ENCODE measurements at places on chromosomes 11 and 22.

GRCh38 chr11:134275534-134276395 is at the start of gene GLB1L3:
GLB1L3 (plus strand) TSS chr11:134276379; CDS start chr11:134276741, 362 bp downstream.
- peak; percentile 82 for DNase-seq

DNA sequence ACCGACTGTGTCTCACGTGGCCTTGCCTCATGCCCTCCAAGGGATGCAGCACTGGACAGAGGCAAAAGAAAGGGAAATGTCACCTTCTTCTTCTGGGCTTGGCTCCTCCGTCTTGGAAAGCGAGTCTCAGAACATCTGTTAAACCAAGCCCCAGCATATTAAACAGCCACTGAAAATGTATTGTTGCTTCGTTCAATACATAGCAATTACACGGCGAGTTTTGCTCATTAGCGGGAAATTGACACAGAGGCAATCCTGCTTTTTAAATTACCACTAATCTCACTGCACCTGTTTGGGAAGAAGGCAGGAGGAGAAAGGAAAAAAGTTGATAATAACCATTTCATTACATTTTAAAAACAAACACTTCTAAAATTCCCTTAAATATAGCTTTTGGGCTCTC is 72.1 kb downstream of the SEZ6L start:
- DNase-seq: no peak

GRCh38 chr11:34466802-34467488 is 28.2 kb downstream of the CAT start:
- DNase-seq: peak; percentile 52

- DNase-seq: no peak
These were observed 303.5 kb upstream of the ANO3 start for GRCh38 chr11:26028393-26028911.

DNA sequence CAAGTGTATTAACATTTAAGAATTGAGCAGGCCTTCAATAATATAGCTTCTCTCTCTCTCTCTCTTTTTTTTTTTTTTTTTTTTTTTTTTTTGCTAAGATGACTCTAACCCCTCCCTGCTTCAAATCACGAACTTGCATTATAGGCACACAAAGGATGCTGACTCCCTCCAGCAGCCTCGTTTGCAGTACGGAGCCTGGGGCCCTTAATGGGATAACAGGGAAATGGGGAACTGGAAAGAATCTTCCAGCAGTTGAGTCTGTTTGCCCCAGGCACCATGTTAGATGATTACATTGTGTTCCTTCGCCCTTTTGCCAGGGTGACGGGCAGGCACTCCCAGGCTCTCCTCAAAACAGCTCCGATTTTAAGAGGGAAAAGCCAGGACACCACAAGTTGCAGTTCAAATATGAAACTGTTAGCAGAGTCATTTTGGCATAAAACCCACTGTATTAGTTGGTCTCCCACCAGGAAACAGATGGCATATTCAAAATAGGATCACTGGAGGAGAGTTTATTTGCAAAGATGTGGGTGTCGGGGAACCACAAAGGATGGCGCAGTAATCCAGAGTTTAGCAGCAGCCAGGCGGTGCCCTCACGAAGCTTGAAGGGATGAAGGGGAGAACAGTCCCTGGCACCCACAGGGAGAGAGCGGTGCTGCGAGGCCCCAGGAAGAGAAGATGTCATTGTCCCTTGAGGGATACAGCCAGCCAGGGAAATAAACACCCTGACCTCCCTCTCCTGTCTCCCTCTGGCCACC is 26.5 kb upstream of the TREH start:
- DNase-seq: peak; percentile 18

- DNase-seq: no peak
These were observed 8.6 kb downstream of the RPUSD4 start for GRCh38 chr11:126202646-126203359.

- DNase-seq: peak; percentile 23
These were observed 1.7 kb downstream of the RASGRP2 start for GRCh38 chr11:64742087-64742888.

DNA sequence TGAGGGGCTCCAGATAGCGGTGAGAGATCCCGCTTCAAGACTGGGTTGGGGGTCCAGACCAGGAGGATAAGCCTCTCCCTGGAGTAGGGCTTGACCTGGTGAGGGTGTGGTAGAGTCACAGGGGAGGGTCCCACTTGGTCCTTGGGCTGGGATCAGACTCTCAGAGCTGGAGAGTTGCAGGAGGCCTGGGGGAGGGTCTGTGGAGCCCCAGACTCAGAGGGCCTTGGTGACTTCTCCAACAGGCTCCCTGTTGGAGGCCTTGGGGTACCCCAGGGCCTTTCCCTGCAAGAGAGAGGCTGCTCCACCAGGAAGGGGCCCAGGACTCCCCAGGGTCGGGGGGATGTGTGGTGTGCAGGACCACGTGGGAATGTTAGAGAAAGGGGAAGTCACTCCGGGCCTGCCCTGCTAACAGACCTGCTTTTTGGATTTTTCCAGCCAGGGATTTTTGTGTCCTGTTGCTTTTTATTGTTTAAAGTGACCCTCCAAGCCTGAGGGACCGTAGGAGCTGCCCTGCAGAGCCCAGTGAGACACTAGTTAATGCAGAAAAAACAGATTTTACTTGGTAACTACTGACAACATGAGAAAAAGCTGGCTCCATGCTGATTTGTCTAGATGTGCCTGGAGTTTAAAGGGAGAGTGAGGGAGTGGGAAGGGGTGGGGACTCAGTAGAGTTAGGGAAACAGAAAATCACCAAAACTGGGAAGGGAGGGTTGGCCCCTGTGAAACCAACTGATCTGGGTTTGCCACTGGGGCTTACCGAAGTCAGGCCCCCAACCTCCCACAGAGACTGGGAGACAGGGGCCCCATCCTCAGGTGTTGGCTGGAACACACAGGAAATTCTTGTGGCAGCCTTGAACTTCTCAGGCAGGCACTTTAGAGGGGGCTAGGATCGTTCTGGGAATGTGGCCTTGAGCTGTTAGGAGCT is 801 bp upstream of the TXNRD2 start:
- no peak for DNase-seq

DNA sequence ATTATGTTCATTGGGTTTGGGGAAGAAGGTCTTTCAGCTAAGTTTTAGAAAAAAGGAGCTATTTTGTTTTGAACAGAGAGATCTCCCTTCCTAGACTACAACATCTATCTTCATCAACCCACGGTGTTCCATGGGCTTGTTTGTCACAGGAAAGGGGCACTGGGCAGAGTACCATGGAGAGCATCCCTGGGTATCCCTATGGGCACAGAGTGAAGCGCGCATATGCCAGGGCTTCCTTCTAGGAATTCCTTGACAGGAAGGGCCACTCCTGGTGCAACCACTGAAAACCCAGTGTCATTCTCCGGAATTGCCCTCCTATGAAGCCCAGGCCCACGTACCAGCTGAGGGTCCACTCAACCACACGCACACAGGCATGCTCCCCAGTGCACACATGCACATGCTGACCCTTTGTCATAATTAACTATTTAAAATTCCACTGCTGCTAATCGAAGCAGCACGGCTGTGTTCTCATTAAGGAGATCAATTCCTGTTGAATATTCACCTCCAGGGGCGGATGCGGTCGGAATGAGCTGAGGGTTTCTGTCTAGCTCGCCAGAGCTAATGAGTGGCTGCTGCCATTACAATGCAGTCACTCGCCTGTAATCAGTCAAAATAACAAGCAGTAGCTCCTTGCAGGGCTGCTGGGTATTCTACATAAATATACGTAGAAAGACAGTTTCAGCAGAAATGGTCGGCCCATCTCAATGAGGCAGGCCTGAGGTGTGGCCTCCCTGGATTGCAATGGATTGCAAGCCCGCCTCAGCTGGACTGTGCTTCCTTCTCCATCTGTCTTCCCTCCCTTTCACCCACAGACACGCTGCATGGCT is 512.5 kb downstream of the OPCML start:
- no peak for DNase-seq

DNA sequence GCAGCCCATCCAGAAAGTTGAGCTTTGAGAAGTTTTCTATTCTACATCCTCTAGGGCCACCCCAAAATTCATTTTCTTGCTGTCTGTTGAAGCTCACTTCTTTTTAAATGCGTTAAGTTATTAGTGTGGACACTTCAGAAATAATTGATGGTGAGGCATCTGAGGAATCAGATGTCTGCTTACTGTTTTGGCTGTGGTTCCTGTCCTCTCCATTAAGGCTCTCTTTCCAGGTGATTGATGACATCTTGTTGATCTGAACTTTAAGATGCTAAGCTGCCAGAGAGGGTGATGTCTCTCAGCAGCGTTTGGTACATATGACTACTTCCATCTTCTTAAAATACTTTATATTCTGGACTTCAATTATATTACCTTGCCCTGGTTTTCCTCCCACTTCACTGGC is 45.2 kb downstream of the FAT3 start:
- no peak for DNase-seq

- DNase-seq: no peak
These were observed 67.3 kb upstream of the SHISAL1 start for GRCh38 chr22:44379817-44380755.

- no peak for DNase-seq
These were observed 3.4 kb upstream of the CTNND1 start for GRCh38 chr11:57758174-57758573.

DNA sequence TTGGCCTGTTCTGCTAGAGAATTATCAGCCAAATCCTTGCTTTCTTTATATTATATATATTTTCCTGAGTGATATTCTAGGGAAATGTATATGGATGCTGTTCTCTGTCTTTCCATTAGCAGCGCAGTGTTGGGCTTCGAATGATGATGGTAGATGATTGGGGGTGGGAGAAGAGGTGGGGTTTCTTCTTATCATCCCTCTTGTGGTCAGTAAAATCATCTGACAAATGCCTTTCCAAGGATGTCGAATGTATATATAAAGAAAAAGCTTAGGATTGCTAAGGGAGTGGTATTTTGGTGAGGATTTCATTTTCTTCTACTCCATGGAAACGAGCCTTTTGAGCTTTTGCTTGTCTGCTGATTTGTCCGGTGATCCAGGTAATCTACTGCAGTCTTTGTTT is 48.9 kb downstream of the ARHGEF12 start:
- no peak for DNase-seq

DNA sequence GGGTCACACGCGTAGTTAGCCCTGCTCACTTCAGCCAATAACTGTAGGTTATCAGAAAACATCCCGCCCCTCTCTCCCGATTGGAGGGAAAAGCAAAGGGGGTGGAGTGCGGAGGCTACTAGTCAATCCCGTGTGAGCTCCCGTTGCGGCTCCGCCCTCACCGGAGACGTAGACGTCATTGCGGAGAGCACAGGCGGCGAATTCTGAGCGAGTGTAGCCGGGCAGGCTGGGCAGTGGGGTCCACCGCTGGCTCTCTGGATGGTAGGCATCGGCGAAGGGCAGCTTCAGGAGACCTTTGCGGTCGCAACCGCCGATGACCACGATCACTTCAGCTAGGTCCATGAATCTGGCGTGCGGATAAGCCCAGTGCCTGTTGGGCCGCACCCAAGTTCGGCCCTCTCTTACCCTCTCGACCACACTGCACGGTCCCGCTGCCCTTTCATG is 4.7 kb downstream of the KLHL35 start:
- peak; percentile 91 for DNase-seq

DNA sequence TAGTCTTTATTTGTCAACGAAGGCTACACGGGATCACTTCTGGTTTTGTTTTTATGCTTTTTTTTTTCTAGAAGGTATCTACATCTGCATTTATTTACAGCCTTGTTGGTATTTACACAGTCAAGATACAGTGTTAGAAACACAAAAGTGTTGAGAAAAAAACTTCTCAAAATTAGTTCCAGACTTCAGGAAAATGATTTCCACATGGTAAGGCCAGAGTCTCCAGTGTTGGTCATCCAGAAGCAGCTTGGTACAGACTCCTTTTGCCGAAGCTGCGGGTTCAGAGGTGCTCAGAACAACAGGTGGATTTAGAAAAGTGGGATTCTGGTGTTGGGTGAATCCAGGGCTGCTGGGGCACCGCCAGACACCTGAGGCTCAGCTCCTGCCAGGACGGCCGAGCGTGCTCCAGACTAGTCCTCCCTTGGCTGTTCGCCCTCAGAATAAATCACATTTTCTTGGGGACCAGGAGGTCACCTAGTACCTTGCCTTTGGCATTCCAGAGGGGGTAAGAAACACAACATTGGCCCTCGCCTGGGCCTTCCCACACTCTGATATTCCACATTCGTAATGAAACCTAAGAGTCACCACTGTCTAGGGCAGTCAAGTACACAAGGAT is 78.7 kb upstream of the NARS2 start:
- DNase-seq: no peak

- no peak for DNase-seq
These were observed 2.8 kb downstream of the SMIM38 start for GRCh38 chr11:69158301-69159149.

GRCh38 chr22:33328789-33329296 is 270.7 kb upstream of the SYN3 start:
- DNase-seq: peak; percentile 23

GRCh38 chr11:73402834-73403185 is 26.6 kb downstream of the RELT start:
- peak; percentile 72 for DNase-seq
